ENCODE measurements at places on chromosomes 7 and 10.

DNA sequence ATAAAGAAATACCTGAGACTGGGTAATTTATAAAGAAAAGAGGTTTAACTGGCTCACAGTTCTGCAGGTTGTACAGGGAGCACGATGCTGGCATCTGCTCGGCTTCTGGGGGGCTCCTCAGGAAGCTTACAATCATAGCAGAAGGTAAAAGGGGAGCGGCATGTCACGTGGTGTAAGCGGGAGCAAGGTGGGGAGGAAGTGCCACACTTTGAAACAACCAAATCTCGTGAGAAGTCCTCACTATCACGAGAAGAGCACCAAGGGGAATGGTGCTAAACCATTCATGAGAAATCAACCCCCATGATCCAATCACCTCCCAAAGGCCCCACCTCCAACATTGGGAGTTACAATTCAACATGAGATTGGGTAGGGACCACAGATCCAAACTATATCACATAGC is 67.7 kb downstream of the AKR1B1 start:
- DNase-seq, result no peak

DNA sequence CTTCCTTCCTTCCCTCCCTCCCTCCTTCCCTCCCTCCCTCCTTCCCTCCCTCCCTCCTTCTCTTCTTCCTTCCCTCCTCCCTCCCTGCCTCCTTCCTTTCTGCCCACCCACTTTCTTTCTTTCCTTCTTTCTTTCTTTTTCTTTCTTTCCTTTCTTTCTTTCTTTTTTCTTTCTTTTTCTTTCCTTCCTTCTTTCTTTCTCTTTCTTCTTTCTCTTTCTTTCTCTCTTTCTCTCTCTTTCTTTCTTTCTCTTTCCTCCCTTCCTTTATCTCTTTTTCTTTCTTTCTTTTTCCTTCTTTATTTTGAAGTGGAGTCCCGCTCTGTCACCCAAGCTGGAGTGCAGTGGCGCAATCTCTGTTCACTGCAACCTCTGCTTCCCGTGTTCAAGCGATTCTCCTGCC is 33.7 kb upstream of the GTF2IRD1 start:
- DNase-seq, result no peak

- DNase-seq, result no peak
Measured at GRCh38 chr10:97573672-97574071, 1.1 kb downstream of the ANKRD2 start.

- no peak for DNase-seq
Measured at GRCh38 chr10:122749886-122750285, 50.2 kb upstream of the C10orf120 start.

- no peak for DNase-seq
Measured at GRCh38 chr10:101080933-101081931, 19.4 kb downstream of the KAZALD1 start.

DNA sequence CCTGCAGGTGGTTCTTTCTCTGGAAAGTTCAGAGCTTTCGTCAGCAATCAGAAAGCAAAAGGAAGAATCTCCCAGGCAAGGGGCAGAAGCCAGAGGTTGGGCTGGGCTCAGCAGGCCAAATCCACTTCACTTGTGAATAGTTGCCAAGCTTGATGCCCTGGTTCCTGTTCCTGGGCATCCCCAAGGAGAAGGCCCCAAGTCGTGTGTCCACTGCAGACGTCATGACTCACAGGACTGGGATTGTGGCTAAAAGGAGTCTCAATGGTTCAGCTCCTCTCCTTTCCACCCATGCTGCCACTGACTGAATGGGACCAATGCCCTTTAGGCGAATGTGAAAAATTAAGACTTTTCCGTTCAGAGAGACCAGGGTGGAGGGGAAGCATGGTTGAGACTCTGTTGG is 38.6 kb upstream of the TRIM8 start:
- DNase-seq, result no peak
